Activated CD8-positive, alpha-beta memory T cell treated with anti-CD3 and anti-CD28 coated beads, Interleukin-2, amount 50 U/mL, for 4 hours (primary cell): ENCODE measurements at places on chromosomes 16 and 17.

GRCh38 chr17:64015447-64015846 is 5.0 kb downstream of the ICAM2 start:
- no peak for DNase-seq

- no peak for DNase-seq
Observed at GRCh38 chr17:41711669-41712400, at the start of gene GAST. Gene GAST, plus strand, starts transcription at chr17:41712331. Its CDS starts 3,106 bp downstream, at chr17:41715437.

DNA sequence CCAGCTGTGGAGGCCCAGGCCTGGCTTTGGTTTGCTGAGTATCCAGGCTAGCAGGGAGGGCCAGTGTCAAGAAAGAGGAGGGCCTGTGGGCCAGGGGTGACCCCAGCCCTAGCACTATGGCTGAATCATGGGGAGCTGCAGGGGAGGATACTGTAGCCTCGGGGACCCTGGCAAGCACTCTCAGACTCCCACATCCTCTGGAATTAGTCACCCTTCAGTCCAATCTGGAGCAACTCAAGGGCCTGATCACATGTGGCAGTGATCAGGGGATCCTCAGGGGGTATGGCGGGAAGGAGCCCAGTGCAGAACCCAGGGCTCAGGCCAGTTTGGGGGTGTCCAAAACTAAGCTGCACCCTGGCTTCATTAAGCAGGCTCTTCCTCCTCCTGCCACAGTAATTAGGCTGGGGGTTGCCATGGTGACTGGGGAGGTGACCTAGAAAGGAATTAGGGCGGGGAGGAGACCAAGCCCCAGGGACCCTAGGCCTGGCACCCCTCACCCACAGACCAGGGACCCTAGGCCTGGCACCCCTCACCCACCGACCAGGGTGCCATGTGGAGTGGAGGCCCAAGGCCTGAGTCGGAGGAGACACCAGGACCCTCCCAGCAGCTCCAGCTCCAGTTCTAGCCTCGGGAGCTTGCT is 5.8 kb downstream of the NLGN2 start:
- no peak for DNase-seq

DNA sequence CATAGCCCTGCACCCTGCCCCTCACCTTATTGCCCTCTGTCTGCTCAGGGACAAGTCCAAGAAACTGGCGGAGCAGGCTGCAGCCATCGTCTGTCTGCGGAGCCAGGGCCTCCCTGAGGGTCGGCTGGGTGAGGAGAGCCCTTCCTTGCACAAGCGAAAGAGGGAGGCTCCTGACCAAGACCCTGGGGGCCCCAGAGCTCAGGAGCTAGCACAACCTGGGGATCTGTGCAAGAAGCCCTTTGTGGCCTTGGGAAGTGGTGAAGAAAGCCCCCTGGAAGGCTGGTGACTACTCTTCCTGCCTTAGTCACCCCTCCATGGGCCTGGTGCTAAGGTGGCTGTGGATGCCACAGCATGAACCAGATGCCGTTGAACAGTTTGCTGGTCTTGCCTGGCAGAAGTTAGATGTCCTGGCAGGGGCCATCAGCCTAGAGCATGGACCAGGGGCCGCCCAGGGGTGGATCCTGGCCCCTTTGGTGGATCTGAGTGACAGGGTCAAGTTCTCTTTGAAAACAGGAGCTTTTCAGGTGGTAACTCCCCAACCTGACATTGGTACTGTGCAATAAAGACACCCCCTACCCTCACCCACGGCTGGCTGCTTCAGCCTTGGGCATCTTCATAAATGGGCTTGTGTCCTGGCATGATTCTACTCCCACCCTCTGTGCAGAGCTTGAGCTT is 6.3 kb upstream of the NFATC3 start:
- DNase-seq, result peak; percentile 33

GRCh38 chr17:10646392-10646990 is 10.6 kb downstream of the MYH3 start:
- peak; percentile 77 for DNase-seq

- peak; percentile 70 for DNase-seq
Observed at GRCh38 chr17:6473128-6473767, 29.0 kb downstream of the PIMREG start.

DNA sequence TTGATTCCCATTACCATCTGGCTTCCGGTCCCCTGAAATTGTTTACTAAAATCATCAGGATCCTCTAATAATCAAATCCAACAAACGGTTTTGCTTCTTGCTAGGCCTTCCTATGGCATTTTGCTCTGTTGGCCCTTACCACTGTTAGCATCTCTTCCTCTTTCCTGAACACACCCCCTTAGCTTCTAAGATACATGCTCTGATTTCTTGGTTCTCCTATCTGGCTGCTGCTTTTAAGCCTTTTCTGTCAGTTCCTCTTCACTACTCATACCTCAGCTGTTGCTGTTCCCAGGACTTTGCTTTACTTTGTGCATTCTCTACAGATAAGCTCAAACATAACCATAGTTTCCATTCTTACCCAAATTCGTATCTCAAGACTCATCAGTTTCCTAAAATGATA is 11.4 kb downstream of the CAPNS2 start:
- DNase-seq, result no peak

DNA sequence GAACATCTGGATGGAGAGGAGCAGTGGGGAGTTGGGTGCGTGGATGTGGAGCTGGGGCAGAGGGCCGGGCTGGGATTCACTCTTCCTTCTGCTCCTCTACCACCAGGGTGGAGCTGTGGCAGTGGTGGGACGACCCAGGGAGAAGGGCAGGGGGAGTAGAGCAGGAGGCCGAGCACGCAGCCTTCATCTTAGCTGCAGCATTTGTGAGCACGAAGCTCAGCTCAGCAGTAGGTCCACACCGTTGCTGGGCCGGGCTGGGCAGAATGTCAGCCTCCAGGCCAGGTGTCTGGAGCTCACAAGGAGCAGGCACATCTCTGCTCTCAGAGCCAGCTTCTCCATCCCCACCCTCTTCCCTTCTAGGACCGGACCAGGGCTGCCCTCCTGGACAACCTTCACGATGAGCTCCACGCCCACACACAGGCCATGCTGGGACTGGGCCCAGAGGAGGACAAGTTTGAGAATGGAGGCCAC is 55.7 kb downstream of the OR1D5 start:
- DNase-seq, result no peak

- no peak for DNase-seq
Observed at GRCh38 chr16:49910541-49911071, 54.7 kb upstream of the ZNF423 start.

GRCh38 chr16:74033441-74033995 is 263.1 kb upstream of the PSMD7 start:
- DNase-seq, result no peak

GRCh38 chr16:12078405-12079280 is 102.1 kb downstream of the SNX29 start:
- DNase-seq, result no peak

- DNase-seq, result no peak
Observed at GRCh38 chr17:66255527-66255971, 26.3 kb upstream of the APOH start.

DNA sequence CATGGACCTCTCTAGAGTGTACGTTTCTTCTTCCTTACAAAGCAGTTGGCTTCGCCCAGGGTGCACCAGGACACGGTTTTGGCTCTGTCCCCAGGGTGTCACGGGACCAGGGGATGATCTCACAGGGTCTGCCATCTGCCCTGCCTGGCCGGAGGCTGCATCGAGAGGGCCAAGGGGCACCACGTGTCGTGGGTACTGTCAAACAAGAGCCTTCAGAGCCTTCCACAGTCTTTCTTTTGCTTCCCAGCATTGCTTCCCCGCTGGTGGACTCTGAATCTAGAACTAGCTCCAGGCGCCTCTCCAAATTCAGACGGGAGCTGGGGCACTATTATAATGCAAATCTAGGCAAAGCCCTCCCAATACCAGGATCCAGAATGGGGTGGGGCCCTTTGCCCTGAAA is 47.9 kb downstream of the MAPT start:
- no peak for DNase-seq
